ENCODE measurements at places on chromosomes 4 and X.

DNA sequence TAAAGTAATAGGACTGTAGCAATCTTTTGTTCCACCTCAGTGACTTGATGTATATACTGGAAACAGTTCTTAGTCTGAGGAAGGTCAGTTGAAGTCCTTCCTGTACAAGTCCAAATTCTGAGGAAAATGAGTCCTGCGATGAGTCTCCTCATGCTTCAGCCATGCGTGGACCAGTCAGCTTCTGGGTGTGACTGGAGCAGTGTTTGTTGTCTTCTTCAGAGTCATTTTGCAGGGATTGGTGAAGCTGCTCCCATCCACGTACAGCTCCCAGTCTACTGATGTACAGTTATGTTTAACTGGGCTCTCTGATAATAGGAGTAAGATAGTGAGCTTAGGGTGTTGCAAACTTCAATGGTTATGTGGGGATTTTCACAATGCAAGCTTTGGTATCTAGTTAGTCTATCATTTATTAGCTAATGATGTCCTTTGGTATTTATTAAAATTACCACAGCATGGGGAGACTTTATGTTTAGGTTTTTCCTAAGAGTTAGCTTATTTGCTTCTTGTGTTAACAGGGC lies 3.4 kb downstream of the UGT2B17 start:
- no peak for DNase-seq

GRCh38 chrX:38271154-38271716 lies 50.6 kb upstream of the SRPX start:
- no peak for DNase-seq

DNA sequence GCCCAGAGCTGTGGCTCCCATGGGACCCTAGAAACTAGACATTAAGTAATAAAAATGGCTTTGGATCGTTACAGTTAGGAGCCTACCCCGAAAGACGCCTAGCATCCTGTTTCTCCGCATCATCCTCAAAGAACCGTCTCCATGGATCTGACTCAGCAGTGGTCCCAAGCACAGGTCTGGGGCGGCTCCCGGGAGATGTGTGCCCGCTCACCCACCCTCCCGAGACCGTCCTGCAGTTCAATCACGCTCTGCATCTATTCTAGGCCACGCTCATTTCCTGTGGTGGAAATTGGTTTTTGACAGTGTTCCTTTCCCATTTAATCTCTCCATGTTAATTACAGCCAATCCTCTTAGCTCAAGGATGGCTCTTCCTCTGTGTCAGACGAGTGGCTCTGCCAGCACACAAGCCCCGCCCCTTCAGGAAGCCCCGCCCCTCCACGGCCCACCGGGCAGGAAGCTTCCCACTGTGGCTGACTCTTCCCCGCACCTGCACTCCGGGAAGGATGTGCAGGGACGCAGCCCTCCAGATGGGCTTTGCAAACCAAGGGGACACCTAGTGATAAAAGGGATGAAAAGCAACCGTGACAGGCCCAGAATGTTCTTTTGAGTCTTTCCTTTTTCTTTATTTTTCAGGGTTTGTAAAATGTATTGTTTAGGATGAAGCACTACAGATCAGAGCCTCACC lies 34.5 kb upstream of the HELT start:
- DNase-seq, result no peak

- DNase-seq, result no peak
Measured at GRCh38 chr4:95249426-95250021, 299.2 kb downstream of the UNC5C start.

GRCh38 chr4:113330200-113330599 lies 280.7 kb downstream of the ANK2 start:
- no peak for DNase-seq

GRCh38 chrX:25721564-25721963 lies 416.6 kb upstream of the MAGEB18 start:
- no peak for DNase-seq

- DNase-seq, result no peak
Measured at GRCh38 chr4:153522802-153523094, 56.6 kb downstream of the TMEM131L start.

DNA sequence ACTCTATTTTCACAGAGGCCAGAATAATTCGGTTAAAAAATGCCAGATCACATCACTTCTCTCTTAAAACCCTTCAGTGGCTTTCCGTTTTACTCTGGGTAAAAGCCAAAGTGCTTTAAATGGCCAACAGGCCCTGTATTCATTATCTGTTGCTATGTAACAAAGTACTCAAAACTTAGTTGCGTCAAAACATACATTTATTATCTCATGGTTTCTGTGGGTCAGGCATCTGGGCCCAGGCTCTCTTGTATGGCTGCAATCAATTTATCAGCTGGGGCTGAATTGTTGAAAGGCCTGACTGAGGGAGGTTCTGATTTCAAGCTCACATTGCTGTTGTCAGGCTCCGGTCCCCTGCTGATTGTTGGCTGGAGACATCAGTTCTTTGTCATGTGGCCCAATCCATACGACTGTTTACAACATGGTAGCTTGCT lies 72.7 kb upstream of the H2AZ1 start:
- DNase-seq, result no peak

GRCh38 chrX:84469226-84469625 lies 33.0 kb downstream of the HDX start:
- DNase-seq, result no peak

DNA sequence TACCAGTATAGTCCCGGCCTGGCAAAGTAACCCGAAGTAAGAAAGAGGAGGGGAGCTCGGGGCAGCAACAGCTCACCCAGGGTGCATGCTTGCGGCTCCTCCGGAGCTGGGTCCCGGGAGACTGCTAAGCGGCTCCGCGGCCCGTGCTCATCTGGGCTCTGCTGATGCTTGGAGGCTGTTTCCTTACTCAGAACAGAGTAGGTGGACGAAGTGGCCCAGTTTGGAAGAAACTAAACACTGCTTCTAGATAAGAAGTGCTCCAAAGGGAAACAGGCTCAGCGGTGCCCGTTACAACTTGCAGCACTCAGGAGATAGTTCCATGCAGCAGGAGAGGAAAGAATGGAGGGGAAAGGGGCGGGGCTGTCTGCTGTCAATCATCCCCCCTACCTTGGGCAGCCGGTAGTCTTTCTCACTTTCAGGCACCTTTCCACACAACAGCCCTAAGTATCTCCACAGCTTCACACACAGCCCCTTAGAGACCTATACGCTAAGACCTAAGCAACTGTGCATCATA lies at the start of gene COL4A6:
Gene COL4A6 (minus strand): TSS at position 313 of the 514 bp plus-strand sequence. CDS start 226 bp downstream, at position 87.
- no peak for DNase-seq

Data from nucleus accumbens (tissue), 56 donors.